ENCODE measurements at places on chromosomes 16 and 17. TPM values are rescaled to one million over a fixed set of nuclear protein-coding genes. Genes with fewer than 3 reads are reported as not detected.

The TOB1 gene
- 59.1 TPM for total RNA-seq

- no peak for DNase-seq
These were observed 6.1 kb downstream of the NOD2 start for GRCh38 chr16:50699326-50700159.

GRCh38 chr17:73777131-73777449, 132.8 kb upstream of the SDK2 start:
- DNase-seq = peak; percentile 64

The KRTAP9-4 gene
- not detected for total RNA-seq

The CHP2 gene
- not detected for total RNA-seq

- no peak for DNase-seq
These were observed 10.8 kb upstream of the WSCD1 start for GRCh38 chr17:6059406-6059805.

DNA sequence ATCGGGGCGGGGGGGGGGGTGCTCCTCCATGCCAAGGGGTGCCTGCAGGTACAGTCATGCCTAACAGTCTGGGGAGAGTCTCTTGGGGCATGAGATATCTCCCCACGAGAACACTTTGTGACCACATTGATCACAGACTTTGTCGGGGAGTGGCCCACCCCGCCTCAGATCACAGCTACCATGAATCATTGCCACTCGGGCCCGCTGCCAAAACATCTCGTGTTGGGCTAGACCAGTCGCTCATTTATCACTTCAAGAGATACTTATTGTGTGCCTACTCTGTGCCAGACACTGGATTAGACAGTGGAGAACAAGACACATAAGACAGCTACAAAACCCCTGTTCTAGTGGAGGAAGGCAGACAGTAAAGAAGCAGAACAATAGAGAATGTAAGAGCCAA, 72.6 kb downstream of the CLEC16A start:
- DNase-seq = no peak

DNA sequence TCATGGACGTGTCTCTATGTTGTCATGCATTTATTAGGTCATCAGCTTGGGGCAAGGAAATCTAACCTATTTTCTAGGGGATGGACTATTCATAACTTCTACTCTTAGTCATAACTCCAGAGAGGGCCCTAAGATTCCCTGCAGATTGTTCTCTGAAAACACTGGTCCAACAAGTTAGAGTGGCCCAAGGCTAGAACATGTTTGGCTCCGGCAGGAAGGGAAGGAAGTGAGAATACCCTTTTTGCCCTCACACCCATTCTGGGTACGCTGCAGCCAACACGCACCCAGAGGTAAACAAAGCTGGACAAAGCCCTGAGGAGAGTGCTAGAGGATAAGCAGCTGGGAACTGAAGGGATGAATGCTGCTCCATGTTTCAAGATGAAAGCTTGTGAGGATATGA, 9.9 kb downstream of the C16orf86 start:
- DNase-seq = no peak

DNA sequence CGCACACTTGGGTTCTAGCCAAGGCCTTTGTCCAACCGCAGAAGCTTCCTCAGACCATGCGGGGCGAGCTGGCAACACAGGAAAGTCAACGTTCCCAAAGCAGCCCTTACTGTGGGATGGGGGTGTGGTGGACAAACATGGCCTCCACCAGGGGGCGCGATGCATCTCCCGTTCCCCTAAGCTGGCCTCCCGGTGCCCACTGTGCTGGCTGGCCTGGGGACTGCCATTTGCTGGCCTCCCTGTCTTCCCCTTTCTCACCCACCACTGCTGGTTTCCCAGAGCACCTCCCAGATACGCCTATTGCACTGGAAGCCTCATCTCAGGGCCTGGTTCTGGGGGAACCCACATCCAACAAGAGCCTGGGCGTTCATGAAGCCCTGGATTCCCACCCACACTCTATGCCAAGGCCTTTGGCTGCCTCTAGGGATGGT, 145.3 kb downstream of the IRF8 start:
- DNase-seq = peak; percentile 83

DNA sequence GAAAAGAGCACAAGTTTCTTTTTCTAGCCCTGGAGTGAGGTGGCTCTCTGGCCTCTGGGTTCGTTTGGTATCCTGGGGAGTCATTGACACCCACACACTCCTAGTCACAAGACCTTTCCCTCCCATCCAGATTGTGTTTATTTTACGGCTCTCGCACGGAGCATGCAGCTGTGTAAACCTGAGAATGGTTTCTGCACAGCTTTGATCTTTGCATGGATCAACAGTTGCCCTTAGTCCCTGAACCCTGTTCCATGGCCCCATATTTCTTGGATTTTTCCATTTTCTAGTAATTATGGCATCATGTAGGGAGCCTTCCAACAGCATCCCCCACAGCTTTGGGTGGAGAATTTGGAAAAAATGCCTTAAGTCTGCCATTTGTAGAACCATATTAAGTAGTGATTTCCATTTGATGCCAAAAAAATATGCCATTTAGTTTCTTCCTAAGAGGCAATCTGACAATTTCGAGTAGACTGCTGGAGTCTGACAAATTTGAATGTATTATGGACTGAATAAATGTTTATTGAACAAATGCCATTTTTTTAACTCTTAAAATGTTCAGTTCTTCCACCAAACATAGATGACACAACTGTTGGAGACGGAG, 197.7 kb downstream of the WWOX start:
- no peak for DNase-seq

GRCh38 chr16:50940275-50940854, 198.5 kb downstream of the CYLD start:
- DNase-seq = no peak

GRCh38 chr16:30535777-30536190, 1.1 kb upstream of the ZNF747 start:
- DNase-seq = peak; percentile 91

- DNase-seq = no peak
These were observed 6.9 kb downstream of the MIEF2 start for GRCh38 chr17:18267366-18267765.

DNA sequence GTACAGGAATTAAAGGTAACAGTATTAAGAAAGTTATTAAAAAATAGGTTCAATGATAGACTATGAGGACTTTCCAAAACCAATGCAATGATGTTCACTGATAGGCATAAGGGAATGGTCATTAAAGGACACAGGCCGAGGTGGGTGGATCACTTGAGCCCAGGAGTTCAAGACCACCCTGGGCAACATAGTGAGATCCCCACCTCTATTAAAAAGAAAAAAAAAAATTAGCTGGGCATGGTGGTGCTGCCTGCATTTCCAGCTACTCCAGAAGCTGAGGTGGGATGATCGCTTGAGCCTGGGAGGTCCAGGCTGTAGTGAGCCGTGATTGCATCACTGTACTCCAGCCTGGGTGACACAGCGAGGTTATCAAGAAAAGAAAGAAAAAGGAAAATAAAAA, 5.9 kb downstream of the TOP2A start:
- no peak for DNase-seq

- DNase-seq = no peak
These were observed 10.8 kb upstream of the TNFSF12 start for GRCh38 chr17:7538050-7538449.

DNA sequence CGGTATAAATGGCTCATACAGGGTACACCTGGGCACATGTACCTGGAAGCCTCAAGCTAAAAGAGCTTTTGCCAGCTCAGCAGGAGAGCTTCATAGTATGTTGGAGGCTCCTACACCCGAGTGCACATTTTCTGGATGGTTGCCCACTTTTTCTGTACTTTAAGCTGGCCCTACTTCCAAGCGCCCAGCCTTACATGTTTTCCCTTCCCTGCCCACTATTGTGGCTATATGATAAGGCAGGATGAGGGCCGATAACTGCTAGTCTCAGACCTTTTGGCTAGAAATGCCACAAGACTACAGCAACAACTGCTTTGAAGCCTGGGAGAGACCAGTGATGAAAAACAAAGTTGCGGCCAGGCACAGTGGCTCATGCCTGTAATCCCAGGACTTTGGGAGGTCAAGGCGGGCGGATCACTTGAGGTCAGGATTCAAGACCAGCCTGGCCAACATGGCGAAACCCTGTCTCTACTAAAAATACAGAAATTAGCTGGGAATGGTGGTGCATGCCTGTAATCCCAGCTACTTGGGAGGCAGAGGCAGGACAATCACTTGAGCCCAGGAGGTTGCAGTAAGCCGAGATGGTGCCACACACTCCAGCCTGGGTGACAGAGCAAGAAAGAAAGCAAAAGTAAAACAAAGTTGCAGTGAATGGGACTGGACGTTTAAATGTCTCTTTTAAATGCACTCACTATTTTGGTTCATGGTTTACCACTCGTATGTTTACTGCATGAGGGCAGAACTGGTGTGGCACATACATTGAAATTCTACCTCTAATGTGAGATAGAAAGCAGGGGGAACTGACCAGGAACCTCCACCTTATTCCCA, 14.2 kb upstream of the MARCHF10 start:
- no peak for DNase-seq

The ERI2 gene
- total RNA-seq = 7.8 TPM

GRCh38 chr17:28949185-28950016, 1.9 kb downstream of the PHF12 start:
- peak; percentile 89 for DNase-seq

DNA sequence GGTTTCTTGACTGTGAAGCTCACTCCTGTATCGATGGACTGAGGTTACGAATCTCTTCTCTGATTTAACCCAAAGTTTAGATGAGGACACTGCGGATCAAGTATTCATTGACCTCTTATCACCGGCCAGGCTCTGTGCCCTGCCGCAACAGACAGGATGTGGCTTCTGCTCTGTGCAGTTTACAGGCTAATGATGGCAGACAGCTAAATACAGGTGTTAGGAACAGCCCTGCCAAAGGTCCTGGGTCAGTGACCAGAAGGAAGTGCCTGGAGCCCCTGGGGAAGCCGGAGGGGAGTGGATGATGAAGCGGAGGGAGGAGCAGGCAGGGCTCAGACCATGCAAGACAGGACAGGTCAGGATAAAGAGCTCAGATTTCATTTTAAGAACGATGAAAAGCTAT, 44.4 kb downstream of the HAPSTR1 start:
- peak; percentile 74 for DNase-seq
